Activated naive CD4-positive, alpha-beta T cell treated with anti-CD3 and anti-CD28 coated beads, Interleukin-2, amount 50 U/mL, for 72 hours (primary cell): ENCODE measurements at places on chromosomes 12 and 14.

- DNase-seq: no peak
Observed at GRCh38 chr12:16454481-16454880, 107.0 kb downstream of the MGST1 start.

GRCh38 chr12:31279390-31279924 lies 46.5 kb downstream of the SINHCAF start:
- no peak for DNase-seq

DNA sequence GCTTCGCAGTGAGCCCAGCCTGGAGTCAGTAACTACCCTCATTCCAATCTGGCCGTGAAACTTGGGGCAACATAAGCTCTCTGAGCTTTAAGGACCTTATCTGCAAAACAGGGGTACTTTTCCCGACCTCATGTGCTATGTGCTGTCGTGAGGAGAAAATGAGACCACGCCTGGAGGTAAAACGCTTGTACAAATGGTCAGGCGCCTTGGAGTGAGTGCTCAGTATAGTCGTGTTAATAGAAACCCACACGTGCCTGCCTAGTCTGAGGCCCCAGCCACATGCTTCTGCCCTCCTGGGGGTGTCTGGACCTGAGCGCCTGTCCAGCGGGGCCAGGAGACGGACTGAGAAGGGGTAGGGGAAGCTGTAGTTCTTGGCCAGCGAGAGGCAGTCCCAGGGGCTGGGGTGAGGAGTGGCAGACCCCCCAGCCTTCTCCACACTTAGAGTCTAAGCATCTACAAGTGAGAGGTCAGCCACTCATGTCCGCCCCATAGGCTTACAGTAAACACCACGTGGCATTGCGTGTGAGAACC lies 4.9 kb downstream of the AQP5 start:
- no peak for DNase-seq

DNA sequence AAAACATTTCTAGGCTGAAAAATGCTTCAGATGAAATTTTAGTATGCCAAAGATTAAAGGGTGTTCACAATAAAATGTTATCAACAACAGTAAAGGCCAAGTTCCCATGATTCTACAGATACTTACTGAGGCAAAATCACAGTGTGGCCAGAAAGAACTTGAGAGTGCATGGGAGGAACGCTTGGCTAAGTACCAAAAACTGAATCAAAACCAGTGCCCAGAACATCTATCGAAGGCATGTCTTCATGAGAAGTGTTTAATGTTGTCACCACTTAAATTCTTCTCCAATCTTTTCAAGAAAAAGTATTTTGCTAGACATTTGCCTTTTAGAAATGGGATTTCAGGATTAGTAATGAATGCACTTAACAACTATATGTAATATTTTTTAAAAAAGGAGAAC lies 41.5 kb downstream of the KIF21A start:
- DNase-seq: no peak

GRCh38 chr12:80443974-80444666 lies at the start of gene PTPRQ:
Gene PTPRQ (plus strand): TSS chr12:80444235. CDS start chr12:80444346, 111 bp downstream.
- no peak for DNase-seq

- peak; percentile 80 for DNase-seq
Observed at GRCh38 chr14:88492272-88493089, 62.3 kb downstream of the PTPN21 start.

DNA sequence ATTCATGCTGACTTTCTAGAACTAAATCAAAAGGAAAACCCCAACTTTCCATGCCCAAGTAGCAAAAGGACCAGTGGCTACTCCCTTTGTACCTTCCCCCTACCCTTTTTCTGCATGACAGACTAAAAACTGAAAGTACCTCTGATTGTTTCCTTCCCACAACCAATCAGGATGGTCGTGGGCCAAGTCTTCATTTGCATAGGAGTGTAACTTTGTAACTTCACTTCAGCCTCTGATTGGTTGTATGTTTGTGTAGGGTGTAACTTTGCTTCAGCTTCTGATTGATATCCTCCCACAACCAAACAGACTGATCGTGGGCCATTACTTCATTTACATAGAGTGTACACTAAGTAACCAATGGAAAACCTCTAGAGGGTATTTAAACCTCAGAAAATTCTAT lies 96.5 kb downstream of the DENND5B start:
- DNase-seq: no peak

DNA sequence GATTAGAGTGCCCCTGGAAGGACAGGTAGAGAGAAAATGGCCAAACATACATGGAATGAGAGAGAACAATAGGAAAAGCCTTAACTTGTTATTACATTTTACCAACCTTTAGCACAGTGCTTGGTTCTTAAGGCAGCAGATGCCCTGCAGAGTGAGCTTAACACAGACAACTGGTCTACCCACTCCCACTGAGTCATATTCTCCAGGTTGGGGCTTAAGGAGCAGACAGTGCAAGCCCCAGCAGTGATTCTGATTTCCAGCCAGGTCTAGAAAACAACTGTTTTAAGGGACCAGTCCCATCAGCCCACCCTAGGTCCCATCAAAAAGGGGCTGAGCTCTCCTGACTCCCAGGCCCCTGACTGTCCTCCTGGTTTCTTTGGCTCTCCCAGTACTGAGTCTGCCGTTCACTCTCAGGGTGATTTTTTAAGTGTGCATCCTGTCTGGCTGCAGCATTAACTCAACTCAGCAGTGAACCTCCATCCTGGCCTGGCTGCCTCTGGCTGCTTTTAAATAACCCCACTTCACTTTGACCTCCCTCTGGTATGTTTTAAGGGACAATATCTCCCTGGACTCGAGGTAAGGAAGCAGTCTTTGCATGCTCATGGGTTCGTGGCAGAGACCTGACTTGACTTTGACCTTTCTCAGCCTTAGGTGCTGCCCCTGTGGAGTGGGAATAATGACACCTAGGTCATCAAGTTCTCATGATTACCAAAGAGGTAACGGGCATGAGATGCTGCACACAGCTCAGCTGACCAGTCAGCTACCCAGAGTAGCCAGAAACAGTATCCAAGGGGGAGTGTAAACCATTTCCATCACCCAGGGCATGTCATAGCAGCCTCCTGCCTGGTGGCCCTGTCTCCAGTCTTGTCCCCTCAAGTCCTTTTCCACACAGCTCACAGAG lies 210.7 kb upstream of the PWP1 start:
- peak; percentile 58 for DNase-seq

GRCh38 chr14:66076176-66076575 lies 410.0 kb upstream of the CCDC196 start:
- DNase-seq: no peak

- DNase-seq: peak; percentile 65
Observed at GRCh38 chr12:47837190-47838171, 17.8 kb upstream of the HDAC7 start.

GRCh38 chr12:3197131-3197818 lies 120.1 kb downstream of the TSPAN9 start:
- no peak for DNase-seq

- no peak for DNase-seq
Observed at GRCh38 chr12:125228519-125229260, 163.5 kb downstream of the AACS start.
